ENCODE measurements at places on chromosomes 1 and 21.

GRCh38 chr21:39184050-39184980 is 1.1 kb upstream of the PSMG1 start:
- no peak for DNase-seq

- DNase-seq: no peak
Observed at GRCh38 chr1:20114021-20114648, 5.2 kb downstream of the PLA2G2D start.

DNA sequence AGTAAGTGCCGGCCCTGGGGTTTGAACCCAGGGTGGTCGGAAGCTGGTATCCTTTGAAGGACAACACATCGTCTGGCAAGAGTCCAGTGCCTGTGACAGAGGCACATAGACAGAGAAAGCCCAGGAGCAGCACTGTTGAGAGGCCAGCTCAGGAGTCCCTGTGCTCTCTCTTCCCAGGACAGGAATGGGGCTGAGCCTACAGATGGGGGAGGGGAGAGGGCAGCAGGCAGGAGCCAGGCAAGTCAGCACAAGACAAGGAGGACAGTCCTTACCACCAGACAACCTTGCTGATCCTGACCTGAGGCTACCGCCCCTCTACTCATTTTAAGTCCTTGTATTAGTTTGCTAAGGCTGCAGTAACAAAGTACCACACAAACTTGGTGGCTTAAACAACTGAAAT is 27.7 kb upstream of the SYT6 start:
- DNase-seq: no peak

DNA sequence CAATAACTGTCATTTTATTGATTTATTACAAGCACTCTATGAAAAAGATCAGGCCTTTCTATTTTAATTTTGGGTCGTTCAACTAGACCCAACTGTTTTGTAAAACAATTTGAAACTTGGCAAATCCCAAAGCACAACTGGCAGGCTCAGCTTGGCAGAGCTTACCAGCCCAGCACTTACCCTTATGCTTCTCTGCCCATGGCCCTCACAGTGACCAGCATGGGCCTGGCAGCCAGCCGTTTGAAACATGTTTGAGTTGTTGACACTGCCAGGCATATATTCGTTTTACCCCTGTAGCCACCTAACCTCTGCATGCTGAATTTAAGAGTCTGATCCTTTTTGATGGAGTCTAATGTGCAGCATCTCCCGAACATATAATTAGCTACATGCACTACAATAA is 796.7 kb upstream of the ADGRL2 start:
- no peak for DNase-seq
